ENCODE measurements at places on chromosomes 4 and X.
A peak's percentile ranks its signal among the peaks of the same experiment; 100 is the strongest.

- DNase-seq = no peak
Observed at GRCh38 chr4:68865188-68865638, 49.4 kb downstream of the UGT2B10 start.

- no peak for DNase-seq
Observed at GRCh38 chrX:66625525-66625924, 13.4 kb downstream of the EDA2R start.

DNA sequence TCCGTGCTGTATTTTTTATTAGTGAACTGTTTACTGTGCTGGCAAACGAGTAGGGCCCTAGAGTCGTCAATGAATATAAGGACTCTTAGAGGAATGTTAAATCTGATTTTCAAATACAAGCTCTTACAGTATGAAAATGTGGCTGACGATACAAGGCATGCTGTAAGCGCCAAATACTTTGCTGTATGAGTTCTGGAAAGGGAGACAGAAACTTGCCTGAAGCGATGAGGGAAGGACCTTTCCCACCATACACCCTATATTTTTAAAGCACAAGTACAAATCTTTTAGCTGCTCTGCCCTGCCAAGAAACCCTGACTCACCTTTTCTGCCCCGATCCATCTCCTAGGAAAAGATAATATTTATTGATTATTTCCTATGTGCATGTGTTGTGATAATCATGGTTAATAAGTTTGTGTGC lies 15.7 kb upstream of the RUFY3 start:
- DNase-seq = no peak

GRCh38 chr4:121950680-121951520 lies 960 bp downstream of the TRPC3 start:
- peak; percentile 17 for DNase-seq

GRCh38 chr4:52685316-52685715 lies 26.2 kb upstream of the USP46 start:
- DNase-seq = no peak

DNA sequence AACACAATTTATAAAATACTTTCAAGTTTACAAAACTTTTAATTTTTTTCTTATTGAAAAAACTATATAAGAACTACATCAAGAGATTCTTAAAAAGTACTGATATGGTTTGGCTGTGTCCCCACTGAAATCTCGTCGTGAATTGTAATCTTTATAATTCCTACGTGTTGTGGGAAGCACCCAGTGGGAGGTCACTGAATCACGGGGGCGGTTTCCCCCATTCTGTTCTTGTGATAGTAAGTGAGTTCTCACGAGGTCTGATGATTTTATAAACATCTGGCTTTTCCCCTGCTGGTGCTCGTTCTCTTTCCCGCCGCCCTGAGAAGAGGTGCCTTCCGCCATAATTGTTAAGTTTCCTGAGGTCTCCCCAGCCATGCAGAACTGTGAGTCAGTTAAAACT lies 88.5 kb downstream of the FRAS1 start:
- DNase-seq = no peak

- no peak for DNase-seq
Observed at GRCh38 chrX:113770071-113770470, 813.8 kb upstream of the HTR2C start.

DNA sequence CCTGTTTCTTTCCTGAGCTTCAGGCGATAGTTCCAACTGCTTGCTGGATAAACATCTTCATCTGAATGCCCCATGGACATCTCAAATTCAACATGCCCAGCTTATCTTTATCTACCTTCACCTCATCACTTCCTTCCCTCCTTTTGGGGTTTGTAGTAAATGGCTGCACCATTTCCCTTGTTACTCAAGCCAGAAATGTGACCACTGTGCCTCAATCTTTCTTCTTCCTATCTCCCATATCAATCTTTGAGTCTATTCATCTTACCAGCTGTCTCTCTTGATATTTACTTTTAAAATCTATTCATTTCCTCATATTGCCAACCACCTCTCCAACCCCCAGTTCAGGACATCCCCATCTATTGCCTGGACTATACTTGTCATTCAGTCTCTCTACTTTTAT lies 155.4 kb downstream of the PPA2 start:
- no peak for DNase-seq

- no peak for DNase-seq
Observed at GRCh38 chr4:173524218-173525117, 5.6 kb downstream of the HAND2 start.

DNA sequence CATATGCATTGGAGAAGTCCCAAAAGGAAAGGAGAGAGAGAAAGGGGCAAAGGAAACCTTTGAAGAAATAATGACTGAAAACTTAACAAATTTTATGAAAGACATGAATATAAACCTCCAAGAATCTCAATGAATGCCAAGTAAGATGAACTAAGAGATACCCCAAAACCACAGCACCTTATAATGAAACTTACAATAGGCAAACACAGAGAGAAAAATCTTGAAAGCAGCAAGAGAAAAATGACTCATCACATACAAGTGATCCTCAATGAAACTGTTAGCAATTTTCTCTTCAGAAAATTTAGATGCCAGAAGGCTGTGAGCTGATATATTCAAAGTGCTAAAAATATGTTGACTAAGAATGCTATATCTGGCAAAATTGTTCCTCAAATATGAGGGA lies 10.1 kb downstream of the SMIM10L2A start:
- DNase-seq = no peak

GRCh38 chrX:23883737-23884354 lies 23.9 kb downstream of the APOO start:
- DNase-seq = no peak

GRCh38 chr4:2791518-2792395 lies 1.1 kb upstream of the SH3BP2 start:
- no peak for DNase-seq

DNA sequence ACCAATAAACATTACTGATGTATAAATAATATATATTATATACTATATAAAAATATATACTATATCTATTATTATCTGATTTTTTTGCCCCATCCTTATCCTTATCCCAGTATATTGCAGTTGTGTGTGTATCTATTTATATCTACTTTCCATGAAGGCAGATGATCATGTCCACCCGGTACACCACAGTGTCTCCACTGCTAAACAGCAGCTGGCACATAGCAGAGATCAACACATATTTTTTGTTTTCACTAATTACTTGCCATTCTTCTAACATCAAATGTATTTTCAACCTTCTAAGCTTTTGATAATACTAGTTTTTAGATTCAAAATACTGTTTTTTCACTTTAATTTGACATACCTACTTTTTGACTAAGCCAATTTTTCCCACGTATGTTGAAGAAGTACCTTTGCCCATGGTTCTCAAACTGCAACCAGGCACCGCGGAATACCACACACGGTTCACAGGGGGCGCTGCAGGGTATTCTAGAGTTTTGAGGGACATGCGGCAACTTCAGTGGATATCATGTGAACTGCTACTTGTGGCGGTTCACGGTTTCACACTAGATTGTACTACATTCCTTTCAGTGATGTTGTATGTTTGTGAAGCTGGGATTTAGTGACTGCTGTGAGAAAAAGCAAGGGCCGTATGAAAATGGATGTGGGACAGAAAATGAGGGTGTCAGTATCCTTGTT lies 182.5 kb upstream of the NPY2R start:
- DNase-seq = no peak

- DNase-seq = no peak
Observed at GRCh38 chrX:53085661-53086229, 3.6 kb downstream of the TSPYL2 start.

- no peak for DNase-seq
Observed at GRCh38 chr4:103892586-103892985, 172.8 kb upstream of the TACR3 start.

GRCh38 chr4:132297346-132297745 lies 851.7 kb upstream of the PCDH10 start:
- DNase-seq = no peak

- no peak for DNase-seq
Observed at GRCh38 chr4:168562041-168562571, 65.3 kb downstream of the PALLD start.

- no peak for DNase-seq
Observed at GRCh38 chr4:139295942-139296299, 5.4 kb upstream of the NAA15 start.

Data from D721Med (cell line).